ENCODE measurements at places on chromosomes 4 and X.

GRCh38 chr4:55087009-55087912 lies 38.1 kb downstream of the KDR start:
- DNase-seq, result no peak

DNA sequence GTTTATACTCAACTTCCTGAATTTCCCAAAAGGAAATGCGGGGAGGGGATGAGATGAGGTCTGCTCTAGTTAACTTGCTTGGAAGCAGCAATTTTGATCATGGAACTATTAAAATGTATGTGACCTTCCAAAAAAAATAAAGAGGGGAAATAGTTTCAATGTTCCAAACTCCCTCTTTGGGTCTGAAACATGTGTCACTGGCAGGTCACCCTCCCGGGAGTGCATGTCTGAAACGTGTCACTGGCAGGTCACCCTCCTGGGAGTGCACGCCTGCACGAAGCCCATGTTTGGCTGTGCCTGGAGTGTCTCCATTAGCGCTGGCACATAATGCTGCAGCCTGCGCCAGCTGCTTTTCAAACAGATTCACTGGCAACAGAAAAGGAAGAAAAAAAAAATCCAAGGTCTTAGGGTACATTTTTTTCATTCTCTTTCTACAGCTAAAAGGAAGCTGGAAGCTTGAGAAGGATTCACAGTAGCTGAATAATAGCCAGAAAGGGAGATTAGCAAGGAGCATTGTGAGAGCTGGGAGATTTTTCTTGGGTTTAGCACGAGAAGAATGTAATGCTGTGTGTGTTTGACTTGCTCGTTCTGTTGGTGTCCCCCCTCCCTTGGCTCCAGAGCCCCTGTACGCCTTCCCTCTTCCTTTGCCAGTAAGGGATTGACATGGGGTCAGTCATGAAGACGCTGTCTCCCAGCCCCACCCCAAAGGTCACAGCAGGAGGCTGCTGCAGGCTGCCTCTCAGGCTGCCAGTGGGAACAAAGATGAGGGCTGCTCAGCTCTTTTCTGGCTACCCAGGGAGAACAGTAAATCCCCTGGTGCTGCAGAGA lies 39.2 kb upstream of the TLR3 start:
- no peak for DNase-seq

DNA sequence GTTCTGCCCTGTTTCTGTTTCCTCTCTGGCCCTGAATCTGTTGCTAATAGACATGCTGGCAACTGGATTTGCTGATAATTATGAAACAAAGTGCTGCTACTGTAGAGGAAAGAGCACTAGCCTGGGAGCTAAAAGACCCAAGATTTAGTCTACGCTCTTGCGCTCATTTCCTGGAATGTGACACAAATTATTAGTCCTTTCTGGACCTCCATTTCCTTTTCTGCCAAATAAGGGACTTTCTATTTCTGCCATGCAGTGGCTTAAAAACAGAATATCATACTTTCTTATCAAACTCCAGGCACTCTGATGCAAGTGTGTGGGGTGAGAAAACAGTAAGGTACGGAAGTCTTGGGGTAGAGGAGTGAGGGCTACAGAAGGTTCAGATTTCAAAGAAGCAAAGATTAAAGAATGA lies 48.3 kb upstream of the GPR174 start:
- DNase-seq, result no peak

- no peak for DNase-seq
These were observed 3.3 kb downstream of the PGRMC2 start for GRCh38 chr4:128284317-128284716.

DNA sequence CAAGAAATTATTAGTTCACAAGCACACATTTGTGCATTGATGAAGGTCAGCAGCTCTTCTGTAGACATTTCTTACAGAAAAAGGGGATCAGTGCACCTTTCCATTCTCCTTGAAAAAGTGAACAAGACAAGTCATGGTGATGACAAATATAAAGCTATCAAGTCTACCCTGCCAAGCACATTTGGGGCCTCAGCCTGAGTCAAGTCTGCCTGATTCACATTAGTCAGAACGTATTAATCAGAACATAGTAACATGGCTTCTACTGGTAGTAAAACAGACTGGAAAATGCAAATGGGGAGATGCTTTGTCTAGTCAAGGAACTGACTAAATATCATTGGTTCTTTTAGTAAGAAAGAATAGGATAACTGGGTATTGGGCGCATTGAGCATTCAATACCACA lies 2305.1 kb downstream of the PCDH7 start:
- DNase-seq, result no peak

- DNase-seq, result no peak
These were observed 225.1 kb downstream of the NR3C2 start for GRCh38 chr4:148216866-148217814.

GRCh38 chr4:65669111-65670019 lies 924 bp downstream of the EPHA5 start:
- no peak for DNase-seq

DNA sequence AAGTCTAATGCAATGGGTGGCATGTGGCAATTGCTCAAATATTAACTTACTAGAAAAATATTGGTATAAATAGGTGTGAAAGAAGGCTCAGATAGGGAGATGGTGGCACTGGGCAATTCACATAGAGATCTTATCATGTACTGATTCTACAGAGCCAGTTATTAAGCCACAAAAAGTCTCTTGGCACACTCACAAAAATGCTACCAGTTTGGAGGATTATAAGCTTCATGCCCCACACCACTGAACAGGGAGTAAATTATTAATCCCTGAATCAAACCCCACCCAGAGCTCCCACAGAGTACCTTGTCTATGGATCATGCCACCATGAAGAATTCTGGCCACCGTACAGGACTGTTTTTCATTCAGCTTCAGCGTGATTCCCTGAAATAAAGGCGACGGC lies 13.8 kb downstream of the MPP1 start:
- no peak for DNase-seq

GRCh38 chr4:40323866-40324265 lies 11.3 kb upstream of the CHRNA9 start:
- DNase-seq, result no peak

- no peak for DNase-seq
These were observed 608.7 kb downstream of the TLL1 start for GRCh38 chr4:166481739-166482138.

DNA sequence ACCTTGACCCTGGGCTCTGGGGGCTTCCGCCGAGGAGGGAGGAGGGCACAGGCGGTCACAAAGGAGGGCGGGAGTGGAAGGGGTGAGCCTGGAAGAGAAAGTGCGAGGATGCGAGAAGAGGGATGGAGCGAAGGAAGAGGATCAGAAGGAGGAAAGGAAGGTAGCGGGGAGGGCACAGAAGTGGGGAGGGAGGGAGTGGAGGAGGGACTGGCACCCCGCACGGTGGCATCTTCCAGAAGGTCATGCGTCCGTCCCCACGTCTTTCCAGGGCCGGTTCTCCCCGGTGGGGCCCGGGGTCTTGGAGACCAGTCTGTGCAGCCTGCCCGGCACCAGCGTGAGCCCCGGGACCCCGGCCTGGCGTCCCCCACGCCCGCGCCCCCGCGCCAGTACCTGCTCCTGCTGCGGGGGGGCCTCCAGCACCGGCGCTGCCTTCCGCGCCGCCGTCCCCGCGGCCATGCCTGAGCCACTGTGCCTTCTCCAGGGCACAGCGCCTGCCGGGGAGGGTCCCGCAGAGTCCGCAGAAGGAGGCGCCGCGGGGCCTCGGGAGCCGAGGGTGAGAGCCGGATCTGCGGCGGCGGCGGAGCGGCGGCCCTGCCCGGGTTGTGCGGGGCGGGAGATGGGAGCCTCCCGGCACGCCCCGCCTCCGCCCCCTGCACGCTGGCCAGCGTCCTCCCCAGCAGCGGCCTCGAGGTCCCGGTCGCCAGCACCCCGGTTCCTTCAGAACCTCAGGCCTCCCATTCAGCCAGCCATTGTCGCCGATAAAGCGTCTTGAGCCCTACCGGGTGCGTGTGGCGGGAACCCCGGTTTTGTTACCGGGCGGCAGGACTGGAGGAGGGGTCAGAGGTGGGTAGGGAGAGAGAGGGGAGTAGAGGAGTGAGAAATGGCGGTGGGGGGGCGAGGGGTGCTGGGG lies at the start of gene RNF175:
Gene RNF175 (minus strand): TSS at position 618 of the 910 bp plus-strand sequence. CDS start 162 bp downstream, at position 456.
- DNase-seq, result no peak

Data from stimulated activated CD8-positive, alpha-beta memory T cell treated with anti-CD3 and anti-CD28 coated beads, Interleukin-2, amount 100 ng/mL, for 1 hour (primary cell).